SK-MEL-5 (cell line): ENCODE measurements at places on chromosomes 3 and 15.

DNA sequence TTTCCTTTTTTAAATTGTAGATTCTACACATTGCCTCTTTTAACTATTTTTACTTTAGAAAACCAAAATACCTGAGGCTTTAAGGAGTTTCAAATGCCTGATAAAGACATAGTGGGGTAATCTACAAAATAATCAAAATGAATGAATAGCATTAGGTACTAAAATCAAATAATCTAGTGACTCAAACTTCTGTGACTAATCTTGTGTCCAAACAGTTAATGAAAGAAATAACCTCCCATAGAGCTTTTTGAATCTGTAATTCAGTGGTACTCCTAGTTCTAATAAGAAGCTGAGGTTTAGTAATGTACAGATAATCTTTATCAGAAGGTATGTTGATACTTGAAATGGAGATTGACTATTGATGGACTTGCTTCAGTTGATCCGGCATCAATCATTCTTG is 53.0 kb downstream of the DTWD1 start:
- no peak for DNase-seq

DNA sequence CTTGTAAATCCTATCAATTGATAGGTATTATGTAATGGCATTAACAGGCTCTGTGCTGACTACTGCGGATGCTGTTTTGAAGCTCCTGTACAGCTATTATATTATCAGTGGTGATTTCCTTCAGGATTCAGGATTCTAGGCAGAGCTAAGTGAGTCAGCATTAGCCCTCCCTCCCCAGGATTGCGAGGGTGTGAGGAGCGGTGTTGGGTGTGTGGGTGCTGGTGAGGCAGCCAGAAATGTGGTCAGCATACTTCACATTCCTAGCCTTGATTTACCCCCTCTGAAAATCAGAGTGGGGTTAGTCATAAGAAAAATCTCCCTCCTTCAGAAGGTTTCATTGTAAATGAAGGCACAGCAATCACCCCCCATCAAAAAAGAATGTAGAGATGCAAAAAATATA is 72.5 kb downstream of the SNTN start:
- DNase-seq = no peak

DNA sequence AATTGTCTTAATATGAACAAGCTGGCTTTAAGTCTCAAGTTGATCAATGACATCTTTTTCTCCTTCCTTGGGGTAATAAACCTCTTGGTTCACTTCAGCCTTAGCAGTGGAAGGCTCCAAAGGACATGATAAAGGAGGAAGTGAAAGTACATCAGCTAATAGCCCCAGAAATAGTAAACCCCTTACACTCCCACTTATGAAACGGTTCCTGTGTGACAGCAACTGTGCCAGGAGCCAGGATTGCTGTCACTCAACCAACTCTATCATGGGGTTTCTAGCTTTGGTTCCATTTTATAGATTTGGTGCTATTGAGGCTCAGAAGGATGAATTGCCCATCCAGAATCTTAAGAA is 216.7 kb downstream of the ABHD5 start:
- no peak for DNase-seq

DNA sequence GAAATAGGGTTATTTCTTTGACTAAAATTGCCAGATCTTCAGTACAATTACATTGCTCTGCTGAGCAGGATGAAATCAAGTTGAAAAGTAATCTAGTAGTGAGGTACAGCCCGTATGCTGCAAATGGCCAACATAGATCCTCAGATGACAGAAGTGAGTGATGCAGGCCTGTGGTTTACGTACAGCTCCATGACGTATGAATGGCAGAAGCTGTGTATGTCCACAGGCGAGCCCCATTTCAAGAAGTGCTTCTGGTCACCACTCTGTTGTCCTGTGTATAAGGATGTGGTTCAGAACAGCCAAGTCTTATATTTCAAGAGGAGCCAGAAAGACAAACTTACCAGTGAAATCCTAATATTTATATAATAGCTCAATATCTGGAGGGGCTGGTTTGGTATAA is 9.2 kb downstream of the CD86 start:
- no peak for DNase-seq

DNA sequence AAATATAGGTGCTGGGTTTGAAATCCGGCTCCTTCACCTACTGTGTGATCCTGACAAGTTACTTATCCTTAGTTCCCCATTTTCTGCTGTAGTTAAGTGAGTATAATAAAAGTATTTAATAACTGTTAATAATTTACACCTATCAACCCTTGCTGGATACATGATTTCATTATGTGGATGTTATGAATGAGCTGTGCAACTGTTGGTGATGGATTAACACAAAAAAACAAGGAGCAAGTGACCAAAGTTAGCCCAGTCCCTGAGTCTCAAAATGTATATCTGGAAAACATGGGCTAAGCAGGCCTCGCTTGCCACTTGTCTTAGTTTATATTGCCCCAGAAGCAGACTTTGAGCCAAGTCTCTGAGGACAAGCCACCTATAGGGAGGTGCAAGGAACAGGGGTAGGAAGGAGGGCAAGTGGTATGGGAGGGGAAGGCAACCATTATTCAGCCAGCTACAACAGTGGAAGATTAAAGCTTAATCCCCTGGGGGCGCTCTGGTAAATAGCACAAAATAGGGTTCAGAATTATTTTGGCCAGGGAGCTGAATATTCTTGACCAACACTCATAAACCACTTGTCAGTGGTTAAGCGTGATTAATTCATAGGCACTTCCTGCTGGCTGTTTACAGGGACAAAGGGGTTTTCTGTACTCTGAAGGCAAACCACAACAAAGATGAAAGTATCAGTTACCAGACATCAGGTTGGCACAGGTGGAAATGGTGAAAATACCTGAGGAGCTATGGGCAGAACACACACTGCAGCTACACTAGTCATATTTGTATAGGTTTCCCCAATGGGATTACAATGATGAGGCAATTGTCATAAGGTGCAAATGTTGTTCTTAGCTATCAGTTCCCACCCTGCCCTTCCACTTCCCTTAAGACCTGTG is 76.2 kb downstream of the TRIM42 start:
- no peak for DNase-seq

DNA sequence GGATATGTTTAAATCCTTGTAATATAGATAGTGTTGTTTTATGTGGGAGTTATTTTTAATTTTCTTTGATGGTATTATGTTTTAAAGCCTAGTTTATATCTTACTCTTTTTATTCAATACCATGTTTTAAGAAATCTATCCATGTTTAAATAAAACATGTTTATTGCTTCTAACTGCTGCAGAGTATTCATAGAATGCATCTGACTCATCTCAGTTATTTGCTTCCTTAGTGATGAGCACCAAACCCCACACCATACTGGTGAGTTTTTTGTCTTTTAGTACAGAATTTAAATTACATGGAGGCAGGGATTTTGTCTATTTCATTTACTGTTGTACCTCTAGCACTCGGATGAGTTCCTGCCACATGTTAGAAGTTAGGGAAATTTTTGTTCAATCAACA is 209.2 kb downstream of the NSUN3 start:
- DNase-seq = no peak

- DNase-seq = no peak
Observed at GRCh38 chr3:10162185-10162584, 2.5 kb upstream of the IRAK2 start.

- DNase-seq = no peak
Observed at GRCh38 chr15:62826561-62826960, 216.0 kb upstream of the TPM1 start.

- DNase-seq = no peak
Observed at GRCh38 chr15:51062736-51063135, 32.0 kb downstream of the TNFAIP8L3 start.

GRCh38 chr3:152300029-152300731 is 31.5 kb downstream of the MBNL1 start:
- peak; percentile 16 for DNase-seq

GRCh38 chr3:126269354-126269753 is 87.9 kb downstream of the KLF15 start:
- DNase-seq = peak; percentile 35

- no peak for DNase-seq
Observed at GRCh38 chr3:32442766-32443165, 51.1 kb downstream of the CMTM7 start.

GRCh38 chr3:183857863-183858262 is 26.8 kb downstream of the PARL start:
- DNase-seq = no peak

DNA sequence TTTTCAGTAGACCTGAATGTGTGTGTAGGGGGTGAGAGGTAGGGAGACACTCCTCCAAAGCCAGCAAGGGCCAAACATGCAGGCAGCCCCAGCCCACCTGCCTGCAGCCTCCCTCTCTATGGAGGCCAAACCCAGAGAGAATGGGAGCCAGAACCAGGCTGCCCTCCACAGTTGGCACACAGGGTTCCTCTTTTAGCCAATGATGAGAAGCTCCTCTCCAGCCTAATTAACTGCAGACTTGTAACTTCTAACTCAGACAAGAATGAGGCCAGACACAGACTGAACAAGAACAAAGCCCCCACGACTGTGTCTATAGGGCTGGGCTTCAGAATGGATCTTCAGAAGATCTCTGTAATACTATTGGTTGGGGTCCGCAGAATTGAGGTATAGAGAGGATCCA is 12.3 kb upstream of the TLE3 start:
- no peak for DNase-seq

DNA sequence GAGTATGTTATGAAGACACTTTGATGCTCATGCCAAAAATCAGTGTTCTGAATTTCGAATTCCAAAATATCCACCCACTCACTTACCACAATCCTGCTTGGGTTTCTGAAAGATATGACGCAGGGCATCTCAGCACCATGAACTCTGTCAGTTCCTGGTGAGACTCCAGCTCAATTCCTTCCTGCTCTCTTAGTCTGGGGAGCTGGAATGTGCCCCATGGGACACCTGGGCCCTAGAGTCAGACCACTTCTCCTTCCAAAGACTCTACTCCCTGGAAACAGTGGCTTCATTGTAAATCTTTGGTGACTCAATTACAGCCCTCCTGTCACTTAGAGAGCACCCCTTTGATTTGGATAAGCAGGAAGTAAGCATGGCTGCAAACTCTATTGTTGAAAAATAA is 50.5 kb downstream of the CD86 start:
- no peak for DNase-seq

GRCh38 chr3:64048631-64049061 is 25.4 kb upstream of the PSMD6 start:
- DNase-seq = peak; percentile 15

DNA sequence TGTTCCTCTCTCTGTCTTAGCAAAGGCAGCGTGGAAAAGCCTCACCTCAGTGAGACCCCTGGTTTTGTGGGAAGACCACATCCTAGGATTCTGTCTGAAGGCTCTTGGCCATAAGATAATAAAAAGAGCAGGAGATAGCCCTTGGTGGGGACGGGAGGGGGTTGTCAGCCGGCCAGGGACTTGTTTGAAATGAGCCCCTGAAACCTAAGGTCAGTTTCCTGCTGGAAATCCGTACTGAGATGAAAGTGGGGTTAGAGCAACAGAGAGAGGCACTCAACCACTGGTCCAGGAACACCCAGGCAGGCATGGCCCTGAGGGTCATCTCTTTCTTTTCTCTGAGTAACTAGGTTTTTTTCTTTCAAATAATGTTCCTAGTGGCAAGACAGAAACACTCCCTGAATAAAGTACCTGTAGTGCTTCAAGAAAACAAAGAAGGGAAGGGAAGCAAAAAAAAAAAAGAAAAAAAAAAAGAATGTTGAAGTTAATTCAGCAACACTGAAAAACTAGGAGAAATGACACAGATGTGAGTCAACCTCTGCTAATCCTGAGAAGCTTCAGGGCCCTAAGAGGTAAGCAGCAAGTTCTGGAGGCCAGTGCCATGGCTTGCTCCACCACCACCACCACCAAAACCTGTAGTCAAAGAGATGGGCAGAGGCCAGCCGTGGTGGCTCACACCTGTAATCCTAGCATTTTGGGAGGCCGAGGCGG is 3.2 kb downstream of the ITGB5 start:
- DNase-seq = no peak

GRCh38 chr3:196195664-196196265 is 15.4 kb downstream of the ZDHHC19 start:
- DNase-seq = no peak

GRCh38 chr3:46932455-46933225 is 43.9 kb downstream of the CCDC12 start:
- DNase-seq = no peak

GRCh38 chr15:90248789-90249202 is 560 bp upstream of the TTLL13 start:
- DNase-seq = no peak

GRCh38 chr3:154955907-154956533 is 124.1 kb upstream of the MME start:
- no peak for DNase-seq

DNA sequence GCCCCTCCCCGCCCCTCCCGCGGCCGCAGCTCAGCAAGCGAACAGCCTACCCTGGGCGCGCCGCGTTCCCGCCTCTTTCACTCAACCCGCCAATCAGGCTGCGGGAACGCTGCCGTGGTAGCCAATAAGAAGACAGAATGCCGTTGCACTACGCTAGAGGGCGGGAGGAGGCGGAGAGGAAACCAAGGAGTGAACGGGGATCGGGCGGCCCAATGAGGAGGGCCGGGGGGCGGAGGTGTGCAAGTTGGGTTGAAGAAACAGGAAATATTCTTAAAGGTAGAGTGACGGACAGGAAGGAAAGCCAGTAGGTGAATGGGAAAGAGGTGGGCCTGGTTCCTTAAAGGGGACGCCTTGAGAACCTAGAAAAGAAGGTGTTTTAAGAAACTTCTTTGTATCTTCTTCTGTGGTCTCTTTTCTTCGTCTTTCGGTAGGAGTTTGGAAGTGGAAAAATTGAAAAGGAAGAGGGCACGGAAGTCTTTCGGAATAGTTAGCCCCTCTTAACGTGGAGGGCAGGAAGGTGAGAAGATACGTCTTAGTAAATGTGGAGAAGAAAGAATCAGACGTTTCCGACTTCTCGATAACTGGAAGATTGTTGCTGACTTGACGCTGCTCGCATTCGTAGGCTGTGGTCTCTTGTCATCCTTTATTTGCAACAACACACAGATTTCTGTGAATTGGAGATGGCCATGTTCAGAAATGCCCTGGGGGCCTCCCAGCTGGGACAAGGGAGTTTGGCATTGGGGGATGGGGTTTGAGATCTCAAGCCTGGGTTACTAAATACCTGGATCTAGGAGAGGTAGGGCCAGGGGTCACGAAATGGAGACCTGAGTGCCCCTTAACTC is 437 bp upstream of the USF3 start:
- peak; percentile 99 for DNase-seq

- no peak for DNase-seq
Observed at GRCh38 chr3:102302020-102302419, 132.8 kb upstream of the ZPLD1 start.

GRCh38 chr15:75452865-75453702 is 1.6 kb upstream of the SIN3A start:
- DNase-seq = peak; percentile 35

- DNase-seq = no peak
Observed at GRCh38 chr15:48751595-48751994, 59.3 kb downstream of the CEP152 start.

DNA sequence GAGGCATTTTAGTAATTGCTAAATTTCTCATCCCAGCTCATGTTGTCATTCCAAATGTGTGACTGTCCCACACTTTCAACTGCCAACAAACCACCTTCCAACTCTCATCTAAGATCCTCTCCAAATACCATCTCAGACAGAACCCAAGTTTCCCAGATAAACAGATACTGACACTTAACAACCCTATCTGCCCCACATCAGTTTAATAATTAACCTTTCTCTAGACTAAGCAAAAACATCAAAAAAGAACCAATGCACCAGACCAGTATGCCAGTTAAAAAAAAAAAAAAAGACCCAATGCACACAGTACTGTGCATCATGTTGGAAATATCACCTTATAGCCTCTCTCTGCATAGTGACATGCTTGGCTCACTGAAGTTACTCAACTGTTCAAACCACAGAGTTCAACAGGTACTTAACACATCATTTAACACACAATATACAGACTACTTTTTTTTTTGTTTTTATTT is 5.5 kb downstream of the SFMBT1 start:
- DNase-seq = no peak
